ENCODE measurements at places on chromosomes 5 and 9. TPM values are rescaled to one million over a fixed set of nuclear protein-coding genes. Genes with fewer than 3 reads are reported as not detected.

DNA sequence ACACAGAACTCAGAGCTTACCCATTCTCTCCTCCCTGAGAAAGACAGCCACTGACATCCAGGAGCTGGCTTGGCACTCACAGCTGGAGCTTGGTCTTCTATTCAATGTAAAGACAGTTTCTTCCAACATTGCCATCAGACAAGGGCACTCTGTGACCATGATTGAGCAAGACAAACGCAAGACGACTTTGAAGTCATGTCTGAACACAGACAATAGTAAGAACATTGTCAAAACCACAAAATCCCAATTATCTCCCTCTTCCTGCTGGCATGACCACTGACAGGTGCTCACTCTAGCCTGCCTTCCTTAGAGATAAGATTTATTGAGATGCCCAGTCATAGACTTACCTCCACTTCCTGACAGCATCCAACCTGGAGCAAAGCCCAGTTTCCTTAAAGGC is 328.0 kb downstream of the MSX2 start:
- no peak for DNase-seq

DNA sequence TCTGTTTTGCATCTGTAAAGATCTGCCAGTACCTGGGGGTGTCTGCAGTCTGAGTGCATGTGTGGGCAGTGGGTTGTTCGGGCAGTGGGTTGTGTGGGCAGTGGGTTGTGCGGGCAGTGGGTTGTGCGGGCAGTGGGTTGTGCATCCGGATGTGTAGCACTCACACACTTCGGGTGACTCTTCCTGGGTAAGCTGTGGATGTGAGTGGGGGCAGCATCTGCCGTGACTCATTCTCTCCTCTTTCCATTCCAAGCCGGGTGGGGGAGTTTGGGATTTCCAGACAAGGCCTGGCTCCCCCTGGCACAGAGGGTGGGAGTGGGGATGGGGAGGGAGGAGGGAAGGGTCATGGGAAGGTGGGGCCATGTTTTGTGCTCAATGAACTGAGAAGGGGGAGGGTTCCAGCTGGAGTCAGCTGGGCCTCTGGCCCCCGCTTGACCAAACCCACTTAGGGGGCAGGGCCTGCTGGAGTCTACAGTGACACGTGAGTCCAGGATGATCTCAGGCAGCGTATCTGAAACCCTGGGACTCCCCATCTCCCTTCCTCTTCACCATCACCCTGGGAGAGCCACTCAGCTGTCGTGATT is 8.3 kb downstream of the CRB2 start:
- DNase-seq = no peak

DNA sequence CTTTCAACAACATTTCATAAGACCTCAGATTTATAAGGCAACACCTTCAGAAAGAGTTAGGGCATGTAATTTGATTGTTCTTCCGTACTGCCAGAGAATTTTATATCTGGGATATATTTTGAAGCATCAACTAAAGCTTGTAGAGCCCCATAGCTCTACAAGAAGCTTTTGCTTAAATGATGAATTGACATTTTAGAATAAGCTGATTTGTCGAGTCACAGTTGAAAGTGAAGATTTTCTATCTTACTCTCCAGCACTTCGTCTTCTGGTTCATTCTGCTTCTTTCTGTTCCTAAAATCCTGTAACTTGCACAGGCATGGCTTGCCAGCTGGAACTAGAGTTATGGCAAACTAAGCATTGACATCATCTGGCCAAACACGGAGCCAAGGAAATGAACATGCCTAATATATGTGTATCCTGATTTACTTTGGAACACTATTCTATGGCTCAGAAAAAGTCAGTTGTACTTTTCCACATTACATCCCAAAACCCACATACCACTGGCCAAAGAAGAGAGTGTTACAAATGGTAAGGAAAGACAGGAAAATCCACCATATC is 68.6 kb upstream of the MAST4 start:
- no peak for DNase-seq

GRCh38 chr5:179322071-179323025 is 22.9 kb downstream of the ADAMTS2 start:
- DNase-seq = no peak

GRCh38 chr5:138093036-138093435 is 9.2 kb downstream of the WNT8A start:
- DNase-seq = no peak

- DNase-seq = no peak
Measured at GRCh38 chr5:116632890-116633289, 58.3 kb upstream of the SEMA6A start.

DNA sequence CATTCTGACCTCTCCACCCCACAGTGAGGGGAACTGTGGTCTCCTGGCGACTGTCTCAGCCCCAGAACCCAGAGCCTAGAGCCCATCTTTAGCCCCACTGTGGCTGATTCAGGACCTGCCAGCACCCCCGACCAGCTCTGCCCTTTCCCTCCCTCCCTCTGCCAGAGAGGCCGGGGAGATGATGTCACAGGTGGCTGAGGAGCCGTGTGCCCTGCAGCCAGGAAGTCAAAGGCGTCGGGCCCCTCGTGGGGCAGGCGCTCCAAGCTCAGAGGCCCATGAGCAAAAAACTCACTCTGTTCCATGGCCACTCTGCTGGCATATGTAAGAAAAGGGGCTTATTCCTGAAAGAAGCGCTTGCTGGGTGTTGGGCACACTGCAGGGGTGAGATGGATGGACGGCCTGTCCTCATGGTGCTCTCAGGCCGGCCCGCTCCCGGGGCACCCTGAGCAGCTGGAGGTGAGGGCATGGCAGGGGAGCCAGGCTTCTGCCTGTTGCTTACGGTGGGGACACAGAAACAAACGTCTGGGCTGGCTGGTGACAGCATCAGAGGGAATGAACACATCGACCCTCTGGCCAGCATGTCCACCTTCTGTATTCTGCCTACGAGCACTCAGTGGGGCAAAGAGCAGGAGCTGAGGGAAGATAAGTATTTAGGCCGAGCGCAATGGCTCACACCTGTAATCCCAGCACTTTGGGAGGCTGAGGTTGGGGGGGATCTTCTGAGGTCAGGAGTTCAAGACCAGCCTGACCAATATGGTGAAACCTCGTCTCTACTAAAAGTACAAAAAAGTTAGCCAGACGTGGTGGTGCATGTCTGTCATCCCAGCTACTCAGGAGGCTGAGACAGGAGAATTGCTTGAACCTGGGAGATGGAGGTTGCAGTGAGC is 41.1 kb downstream of the LAMC3 start:
- DNase-seq = no peak

- peak; percentile 36 for DNase-seq
Measured at GRCh38 chr9:29697011-29697410, 2123.7 kb upstream of the C9orf72 start.

DNA sequence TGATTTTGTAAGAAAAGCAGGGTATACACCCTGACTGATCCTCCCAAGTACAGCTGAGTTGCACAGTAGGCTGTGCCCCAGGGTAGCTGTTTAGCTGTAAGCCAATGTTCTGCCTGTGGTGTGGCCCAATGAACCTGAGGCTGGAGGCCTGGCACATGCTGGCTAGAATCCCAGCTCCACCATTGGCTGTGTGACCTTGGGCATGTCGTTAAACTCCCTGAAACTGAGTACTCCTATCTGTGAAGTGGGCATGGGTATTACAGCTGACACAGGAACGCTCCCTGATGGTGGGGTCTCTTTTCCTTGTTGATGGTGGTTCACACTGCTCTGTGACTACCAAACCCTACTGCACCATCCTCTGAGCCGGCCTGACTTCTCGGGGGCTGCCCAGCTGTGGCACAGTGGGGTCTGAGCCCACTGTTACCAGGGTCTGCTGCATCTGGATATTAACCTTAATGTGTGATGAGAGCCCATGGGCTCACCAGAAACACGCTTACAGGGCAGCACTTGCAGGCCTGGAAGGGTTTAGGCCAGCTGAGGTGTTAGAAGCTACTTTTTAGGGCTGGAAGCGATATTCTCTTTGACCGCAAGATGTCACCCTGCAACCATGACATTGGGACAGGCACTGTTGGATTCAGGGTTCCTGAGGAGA is 7.0 kb upstream of the GADD45G start:
- peak; percentile 55 for DNase-seq

DNA sequence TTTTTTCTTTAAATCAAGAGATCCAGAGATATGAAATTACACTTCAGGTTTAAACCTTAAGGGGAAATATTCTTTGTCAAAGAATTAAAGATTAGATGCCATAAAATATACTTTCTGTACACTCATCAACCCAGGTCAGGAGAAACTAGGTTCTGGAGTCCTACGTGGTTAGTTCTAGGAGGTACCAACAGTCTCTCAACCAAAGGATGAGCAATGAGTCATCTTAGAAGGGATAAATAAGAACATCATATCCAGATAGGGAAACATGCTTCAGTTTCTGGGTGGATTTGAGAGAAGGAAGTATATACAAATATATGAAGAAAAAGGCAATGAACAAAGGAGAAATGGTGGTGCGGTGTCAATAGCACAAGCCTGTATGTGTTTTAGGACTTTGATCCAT is 98.2 kb downstream of the CSNK1G3 start:
- DNase-seq = peak; percentile 2

- DNase-seq = no peak
Measured at GRCh38 chr9:86668488-86668887, 278.8 kb downstream of the GAS1 start.

DNA sequence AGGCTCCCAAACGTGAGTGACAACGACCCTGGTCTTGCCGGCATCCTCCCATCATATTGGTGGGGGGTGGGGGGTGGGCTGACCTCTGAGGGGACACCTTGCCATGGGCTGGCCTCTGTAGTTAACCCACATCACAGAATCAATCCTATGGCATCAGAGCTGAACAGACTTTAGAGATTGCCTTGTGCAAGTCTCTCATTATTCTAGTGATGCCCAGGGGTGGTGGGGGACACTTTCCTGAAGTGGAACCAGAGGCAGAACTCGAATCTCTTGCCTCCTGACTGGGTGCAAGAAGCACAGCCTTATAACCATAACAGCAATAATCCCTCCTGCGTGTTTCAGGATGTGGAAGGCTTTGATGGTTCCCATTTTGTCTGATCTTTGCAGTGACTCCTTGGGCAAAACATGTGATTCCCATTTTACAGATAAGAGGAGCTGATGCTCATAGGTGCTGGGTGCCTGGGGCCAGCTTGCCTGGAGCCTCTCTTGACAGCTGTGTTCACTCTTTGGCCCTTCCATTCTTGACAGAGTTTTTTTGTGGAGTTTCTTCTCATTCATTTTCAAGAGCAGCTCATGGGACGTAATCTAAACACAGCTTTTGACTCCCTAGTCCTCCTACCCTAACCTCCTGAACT is 18.6 kb upstream of the PITX1 start:
- DNase-seq = no peak

DNA sequence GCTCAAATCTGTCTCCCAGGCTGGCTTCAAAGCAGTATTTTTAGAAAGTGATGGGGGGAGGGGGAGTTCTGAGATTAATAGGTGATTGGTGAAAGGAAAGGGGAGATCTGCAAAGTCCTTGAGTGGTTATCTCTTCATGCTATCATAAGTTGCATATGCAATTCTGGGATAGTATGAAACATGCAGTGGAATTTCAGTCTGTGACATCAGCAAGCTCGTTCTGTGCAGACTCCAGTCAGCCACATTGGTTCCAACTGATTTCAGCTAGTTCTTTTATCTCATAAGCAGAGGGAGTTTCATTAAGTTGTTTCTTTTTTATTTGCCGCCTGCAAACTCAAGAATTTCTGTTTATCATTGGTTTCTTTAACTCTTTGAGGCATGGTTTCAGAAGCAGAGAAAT is 180.5 kb upstream of the SH3GL2 start:
- DNase-seq = no peak

DNA sequence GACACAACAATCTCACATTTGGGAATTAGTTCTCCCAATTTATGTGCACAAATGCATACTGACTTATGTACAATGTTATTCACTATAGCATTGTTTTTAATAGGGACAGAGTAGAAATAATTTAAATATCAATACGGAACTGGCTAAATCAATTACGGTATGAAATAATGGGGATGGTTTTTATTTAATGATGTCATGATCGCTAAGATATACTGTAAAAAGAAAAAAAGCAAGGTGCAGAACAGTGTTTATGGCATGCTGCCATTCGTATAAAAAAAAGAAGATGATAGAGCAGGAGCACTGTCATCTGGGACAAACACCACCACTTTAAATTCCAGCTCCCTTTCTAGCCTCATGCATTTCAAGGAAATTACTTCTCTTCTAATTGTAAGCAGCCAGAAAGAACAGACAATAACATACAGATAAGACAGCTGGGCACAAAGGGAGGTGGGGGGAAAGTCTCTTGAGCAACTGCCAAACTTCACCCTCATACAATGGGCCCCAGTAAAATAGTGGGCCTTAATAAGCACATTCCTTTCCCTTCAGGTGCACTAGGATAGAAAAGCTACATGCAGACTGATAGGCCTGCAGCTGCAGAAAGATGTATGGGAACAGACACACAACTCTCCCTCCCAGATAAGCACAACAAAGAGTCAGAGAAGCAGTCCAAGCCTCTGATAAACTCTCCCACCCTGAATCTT is 8.4 kb downstream of the SREK1IP1 start:
- DNase-seq = no peak

DNA sequence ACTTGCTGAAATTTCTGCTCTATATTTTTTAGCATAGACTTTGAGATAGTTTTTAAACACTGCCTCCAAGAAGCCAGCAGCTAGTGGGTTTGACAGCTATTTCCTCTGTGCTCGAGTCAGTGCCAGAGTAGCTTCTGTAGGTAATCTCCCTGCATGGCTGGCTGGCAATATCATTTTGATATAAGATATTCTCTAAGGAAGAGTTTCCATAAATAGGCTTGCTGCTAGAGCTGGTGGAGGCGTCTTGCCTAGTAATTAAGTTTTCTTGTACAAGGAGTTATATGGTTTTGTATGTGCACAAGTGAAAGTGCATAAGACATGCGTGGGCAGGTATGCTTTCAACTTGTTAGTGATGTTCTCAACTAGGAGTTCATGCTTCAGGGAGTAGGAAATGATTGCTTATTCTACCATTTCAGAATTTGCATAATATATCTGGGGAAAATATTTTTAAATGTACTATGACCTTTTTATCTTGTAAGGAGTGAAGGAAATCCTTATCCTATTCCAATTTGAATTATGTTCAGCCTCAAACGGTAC is 74.1 kb upstream of the CCL21 start:
- DNase-seq = no peak

GRCh38 chr5:117954331-117954730 is 1034.0 kb downstream of the DTWD2 start:
- no peak for DNase-seq

- peak; percentile 23 for DNase-seq
Measured at GRCh38 chr9:22383718-22384117, 62.9 kb upstream of the DMRTA1 start.

- DNase-seq = peak; percentile 83
Measured at GRCh38 chr5:179623906-179624741, 653 bp upstream of the HNRNPH1 start.

The BARHL1 gene
- polyA plus RNA-seq = not detected

The PRLR gene
- polyA plus RNA-seq = not detected

The SHISAL2B gene
- polyA plus RNA-seq = not detected

The GARIN3 gene
- polyA plus RNA-seq = not detected

The RASGRF2 gene
- polyA plus RNA-seq = 0.05 TPM

The FOXD4L6 gene
- polyA plus RNA-seq = not detected

The FTMT gene
- polyA plus RNA-seq = not detected

The GPRIN1 gene
- 3.7 TPM for polyA plus RNA-seq

The AMBP gene
- not detected for polyA plus RNA-seq

The CDHR2 gene
- 0.01 TPM for polyA plus RNA-seq

The P4HA2 gene
- 134 TPM for polyA plus RNA-seq

The SLC6A3 gene
- not detected for polyA plus RNA-seq

The SVEP1 gene
- polyA plus RNA-seq = 1.2 TPM

The PCBD2 gene
- polyA plus RNA-seq = 3.0 TPM

The IL33 gene
- 2.0 TPM for polyA plus RNA-seq

The CCL27 gene
- polyA plus RNA-seq = not detected

The CCDC192 gene
- polyA plus RNA-seq = not detected

The SURF1 gene
- 43.5 TPM for polyA plus RNA-seq
